ENCODE measurements at places on chromosomes 1 and 21.

GRCh38 chr1:2480986-2481364 is 4.9 kb downstream of the PLCH2 start:
- no peak for DNase-seq

DNA sequence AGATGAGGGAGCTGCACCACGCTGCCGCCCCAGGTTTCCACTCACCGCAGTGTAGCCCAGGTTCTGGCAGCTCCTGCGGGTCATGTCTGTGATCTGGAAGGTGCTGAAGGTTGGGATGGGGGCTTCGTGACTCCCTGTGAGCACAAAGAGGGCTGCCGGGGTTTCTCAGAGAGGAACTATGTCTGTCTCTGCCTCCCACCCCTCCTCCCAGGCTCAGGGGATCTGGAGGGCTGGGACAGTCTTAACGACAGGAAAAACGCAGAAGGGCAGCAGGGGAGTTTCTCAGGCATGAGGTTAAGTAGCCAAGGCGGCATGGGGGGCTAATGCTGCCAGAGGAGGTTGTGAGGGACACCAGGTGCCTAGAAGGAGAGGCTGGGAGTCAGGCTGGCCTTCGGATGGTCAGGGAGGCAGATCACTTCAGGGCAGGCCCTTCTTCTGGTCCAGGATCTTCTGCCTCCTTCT is 656 bp downstream of the SH2D2A start:
- no peak for DNase-seq

- no peak for DNase-seq
Measured at GRCh38 chr1:234316937-234317336, 56.3 kb upstream of the COA6 start.

DNA sequence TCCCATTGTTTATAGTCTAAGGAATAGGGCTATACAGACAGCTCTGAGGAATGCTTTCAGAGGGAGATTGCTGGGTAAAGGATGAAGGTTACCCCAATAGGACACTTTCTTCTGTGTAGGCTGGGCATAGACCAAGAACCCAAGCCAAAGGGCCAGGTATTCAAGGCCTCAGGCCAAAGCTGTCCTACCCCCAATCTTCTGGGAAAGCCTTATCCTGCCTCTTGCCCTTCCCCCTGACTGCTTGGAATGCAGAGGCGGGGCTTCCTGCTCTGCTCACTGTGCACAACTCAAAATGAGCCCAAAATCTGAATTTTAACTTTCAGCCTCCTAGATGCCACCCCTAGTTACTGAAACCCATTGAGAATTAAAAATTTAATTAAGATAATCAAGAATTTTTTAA is 2.2 kb downstream of the OR10Z1 start:
- DNase-seq: no peak

DNA sequence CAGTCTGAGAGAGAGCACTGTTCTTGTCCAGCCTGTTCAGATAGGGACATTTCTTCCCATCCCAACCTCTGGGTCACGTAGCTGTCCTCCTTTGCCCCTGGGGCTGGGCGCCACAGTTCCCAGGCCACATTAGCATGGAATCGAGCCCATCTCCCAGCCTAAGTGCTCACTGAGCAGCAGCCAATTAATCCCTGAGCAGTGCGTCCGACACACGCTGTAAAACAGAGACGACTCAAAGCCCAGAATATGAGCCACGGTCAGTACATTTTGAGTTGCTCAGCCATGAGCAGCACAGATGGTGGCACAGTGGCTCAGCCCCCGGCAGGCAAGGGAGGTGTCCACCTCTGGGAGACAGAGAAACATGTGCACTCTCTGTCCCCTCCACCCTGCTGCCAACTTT is 267.4 kb downstream of the NPHP4 start:
- DNase-seq: no peak

DNA sequence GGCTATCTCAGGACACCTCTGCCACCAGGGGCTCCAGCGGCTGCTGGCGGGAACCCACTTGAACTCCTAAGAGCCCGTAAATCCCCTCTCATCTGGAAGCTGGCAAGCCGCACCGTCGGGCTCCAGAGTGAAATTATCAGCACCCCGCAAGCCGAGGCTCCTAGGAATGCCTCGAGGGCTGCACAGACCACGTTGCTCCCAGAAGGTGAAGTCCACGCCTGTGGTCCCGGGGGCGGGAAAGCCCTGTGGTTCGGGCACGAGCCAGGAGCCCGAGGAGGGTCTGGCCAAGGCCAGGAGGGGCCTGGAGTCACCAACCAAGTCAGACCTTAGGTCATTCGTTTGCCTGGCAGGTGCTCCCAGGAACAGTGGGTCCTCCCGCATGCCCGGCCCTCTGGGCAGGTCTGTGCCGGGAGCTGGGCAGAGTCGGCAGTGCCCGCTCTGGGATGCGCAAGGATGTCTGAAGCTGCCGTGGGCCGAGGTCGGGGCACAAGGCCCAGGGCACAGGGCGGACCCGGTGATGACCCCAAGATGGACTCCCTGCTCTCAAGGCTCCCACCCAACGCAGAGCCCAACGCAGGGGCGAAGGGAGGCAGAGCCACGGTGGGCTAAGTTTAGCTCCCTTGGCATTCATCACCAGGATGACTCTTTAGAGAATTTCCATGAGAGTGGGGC is 8.9 kb downstream of the ACTRT2 start:
- DNase-seq: no peak

GRCh38 chr1:53448241-53448841 is 10.9 kb upstream of the DMRTB1 start:
- no peak for DNase-seq

DNA sequence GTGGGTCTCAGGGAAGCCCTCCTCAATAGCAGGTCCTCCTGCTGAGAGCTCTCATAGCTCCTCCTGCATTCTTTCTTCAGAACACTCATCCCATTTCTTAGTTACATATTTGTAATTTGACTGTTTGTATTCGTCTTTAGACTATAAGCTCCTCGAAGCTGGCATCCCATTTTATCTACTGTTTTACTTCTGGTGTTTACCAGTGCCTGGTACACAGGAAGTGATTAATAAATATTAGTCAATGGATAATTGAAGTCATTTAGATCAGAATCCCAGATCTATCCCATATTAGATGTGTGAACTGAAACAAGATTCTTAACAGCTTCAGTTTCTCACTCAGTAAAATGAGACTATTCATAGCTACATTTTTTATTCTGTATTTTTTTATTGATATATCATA is 88.7 kb downstream of the PLPP3 start:
- DNase-seq: no peak

GRCh38 chr1:17363771-17364170 is 8.2 kb upstream of the PADI6 start:
- no peak for DNase-seq

DNA sequence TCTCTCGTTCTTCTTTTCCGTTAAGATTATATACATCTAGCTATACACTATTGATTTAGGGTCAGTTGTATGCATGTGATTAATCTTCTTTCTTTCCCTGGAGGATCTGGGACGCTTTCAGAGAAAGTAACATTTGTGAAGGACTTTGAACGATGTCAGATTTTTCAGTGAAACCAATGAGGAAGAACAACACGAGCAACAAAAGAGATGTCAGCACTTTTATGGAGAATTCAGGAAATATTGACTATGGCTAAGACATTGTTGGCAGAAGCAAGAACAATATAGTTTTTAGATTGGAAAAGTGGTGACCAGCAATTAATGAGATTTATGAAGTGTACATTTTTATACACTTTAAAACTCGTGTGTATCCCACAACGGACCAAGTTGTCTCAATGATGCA is 355.5 kb downstream of the TGFB2 start:
- DNase-seq: no peak

- DNase-seq: no peak
Measured at GRCh38 chr1:55589671-55590297, 374.6 kb upstream of the USP24 start.

GRCh38 chr1:155051777-155052398 is 772 bp downstream of the ADAM15 start:
- DNase-seq: no peak

DNA sequence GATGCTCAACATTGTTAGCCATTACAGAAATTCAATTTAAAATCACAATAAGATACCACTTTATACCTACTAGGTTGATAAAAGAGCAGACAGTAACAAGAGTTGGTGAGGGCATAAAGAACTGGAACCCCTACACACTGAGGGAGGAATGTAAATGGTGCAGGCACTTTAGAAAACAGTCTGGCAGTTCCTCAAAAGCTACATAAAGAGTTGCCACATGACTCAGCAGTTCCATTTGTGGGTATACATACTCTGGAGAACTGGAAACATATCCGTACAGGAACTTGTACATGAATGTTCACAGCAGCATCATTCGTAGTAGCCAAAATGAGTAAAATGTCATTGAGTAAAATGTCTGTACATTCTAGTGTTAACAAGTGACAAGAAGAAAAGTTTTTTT is 17.0 kb downstream of the NSL1 start:
- DNase-seq: no peak

- no peak for DNase-seq
Measured at GRCh38 chr1:201016211-201016651, 7.3 kb downstream of the KIF21B start.

DNA sequence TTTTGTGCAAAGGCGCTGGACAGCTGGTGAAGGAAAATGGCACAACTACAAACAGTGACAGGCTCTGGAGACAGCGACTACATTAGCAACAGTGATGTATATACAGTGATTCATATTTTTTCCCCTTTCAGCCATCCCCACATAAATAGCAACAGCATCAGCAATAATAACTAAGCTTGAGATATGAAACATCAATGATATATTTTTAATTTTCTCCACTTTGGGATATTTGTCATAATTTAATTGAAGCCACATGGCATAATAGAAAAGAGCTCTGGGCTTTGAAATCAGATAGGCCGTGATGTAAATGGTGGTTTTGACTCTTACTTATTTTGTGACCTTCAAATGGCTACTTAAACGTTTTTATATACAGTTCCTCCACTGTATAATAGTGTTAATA is 764.3 kb upstream of the PRMT6 start:
- DNase-seq: no peak

DNA sequence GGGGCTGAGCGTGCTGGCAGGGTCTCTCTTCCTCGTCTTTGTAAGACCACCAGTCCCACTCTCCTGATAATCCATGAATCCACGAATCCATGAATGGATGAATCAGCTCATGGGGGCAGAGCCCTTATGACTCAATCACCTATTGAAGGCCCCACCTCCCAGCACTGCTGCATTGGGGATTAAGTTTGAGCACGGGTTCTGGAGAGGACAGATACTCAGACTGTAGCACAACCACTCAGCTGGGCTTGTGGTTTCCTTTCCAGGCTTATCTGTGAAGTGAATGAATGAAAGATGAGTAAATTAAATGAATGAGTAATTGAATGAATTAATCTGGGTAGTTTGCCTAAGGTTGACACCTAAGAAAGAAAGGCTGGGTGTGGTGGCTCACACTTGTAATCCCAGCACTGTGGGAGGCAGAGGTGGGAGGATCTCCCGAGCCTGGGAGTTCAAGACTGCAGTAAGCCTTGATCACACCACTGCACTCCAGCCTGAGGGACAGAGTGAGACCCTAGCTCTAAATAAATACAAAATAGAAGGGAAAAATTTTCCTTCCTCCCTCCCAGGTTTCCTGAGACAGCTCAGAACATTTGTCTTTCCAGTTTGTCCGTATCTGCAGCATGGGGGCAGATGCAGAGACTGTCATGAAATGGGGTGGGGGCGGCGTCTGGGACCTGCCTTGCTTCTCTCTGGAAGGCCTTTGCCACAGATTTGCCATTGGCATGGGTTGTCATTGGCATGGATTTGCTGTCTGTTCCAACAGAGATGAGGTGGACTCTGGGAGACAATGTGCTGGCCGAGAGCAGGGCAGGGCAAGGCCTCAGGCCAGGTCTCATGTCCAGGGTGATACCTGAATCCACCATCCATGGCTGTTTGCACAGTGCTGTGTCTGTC is 187.7 kb upstream of the C1orf174 start:
- DNase-seq: peak; percentile 26

DNA sequence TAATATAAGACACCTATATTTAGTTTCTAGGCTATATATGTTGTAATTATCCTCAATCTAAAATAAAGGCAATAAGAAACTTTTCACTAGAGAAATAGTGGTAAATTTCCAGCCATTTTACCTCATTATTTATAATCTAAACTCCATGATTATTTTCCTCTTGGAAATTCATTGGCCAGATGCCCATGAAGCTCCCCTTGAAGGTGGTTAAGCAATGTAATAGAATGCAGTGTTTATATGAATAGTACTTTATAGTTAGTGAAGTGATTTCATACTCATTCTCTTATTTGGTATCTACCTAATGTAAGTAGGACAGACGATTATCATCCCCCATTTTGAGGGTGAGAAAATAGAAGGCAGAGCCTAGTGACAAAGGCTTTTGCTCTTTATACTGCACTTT is 26.5 kb downstream of the NFYC start:
- no peak for DNase-seq

GRCh38 chr1:52460694-52461093 is 56.3 kb downstream of the PRPF38A start:
- no peak for DNase-seq

DNA sequence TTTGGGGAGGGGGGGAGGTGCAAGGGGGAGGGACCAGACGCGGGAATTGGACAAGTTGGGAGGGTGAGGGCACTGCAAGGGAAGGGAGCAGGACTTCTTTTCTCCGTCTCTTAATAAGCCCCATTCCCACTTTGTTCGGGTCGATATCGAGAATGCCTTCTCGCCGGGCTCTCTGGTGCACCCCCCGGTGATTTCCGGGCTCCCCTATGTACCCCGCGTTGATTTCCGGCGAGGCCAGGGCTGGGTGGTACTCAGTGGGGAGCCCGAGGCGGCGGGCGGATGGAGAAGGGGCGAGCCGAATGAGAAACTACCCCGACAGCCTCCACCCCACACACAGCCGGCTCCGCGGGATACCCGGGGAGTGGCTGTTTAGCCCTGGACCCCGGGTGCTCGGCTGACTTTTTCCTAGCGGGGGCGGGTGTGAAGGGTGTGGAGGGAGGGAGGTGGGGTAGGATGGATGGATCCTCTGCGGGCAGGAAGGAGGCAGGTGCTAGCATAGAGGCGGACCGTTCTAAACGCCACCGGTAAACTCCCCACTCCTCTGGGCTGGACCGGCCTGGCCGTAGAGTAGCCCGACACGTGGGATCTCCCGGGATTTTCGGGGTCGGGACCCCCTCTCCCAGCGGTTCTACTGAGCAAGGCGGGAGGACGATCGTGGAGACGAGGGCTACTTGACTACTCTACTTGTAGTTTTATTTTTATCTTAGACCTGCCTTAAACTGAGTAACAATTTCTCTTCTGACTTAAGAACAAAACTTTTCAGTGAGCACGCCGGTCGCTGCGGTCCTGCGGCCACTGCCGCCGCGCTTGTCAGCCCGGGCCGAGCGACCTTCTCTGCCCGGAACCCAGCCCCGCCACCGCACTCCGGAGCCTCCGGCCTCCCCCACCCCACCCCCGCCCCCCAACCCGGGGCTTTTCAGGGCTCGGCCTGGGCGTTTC is 1.0 kb downstream of the RNF220 start:
- DNase-seq: no peak

GRCh38 chr1:161285521-161285920 is 24.2 kb downstream of the MPZ start:
- DNase-seq: no peak

DNA sequence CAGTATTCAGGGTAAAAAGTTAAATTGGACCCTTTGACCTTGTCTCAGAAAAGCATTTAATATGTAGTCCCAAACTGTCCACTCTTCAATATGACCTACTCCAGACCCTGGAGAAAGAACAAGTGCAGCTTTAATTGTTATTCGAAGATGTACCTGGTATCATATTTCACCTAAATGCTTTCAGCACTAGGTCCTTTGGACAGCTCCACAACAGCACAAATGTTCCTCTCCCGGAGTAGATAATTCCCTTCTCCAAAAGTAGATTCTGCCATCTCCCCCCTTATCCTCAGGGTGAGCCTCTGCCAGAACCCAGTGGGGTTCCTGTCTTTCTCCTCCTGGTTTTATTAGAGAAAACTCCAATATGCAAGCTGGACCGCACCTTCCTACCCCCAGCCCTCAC is 104.5 kb upstream of the AJAP1 start:
- DNase-seq: no peak

GRCh38 chr1:232308616-232309015 is 321.3 kb downstream of the SIPA1L2 start:
- DNase-seq: no peak

Data from stimulated activated CD8-positive, alpha-beta memory T cell treated with anti-CD3 and anti-CD28 coated beads, Interleukin-7, amount 100 ng/mL, for 48 hours (primary cell).